CD8-positive, alpha-beta memory T cell (primary cell): ENCODE measurements at places on chromosomes 5 and 9.

GRCh38 chr5:169856571-169856970, 123.7 kb downstream of the INSYN2B start:
- DNase-seq, result no peak

DNA sequence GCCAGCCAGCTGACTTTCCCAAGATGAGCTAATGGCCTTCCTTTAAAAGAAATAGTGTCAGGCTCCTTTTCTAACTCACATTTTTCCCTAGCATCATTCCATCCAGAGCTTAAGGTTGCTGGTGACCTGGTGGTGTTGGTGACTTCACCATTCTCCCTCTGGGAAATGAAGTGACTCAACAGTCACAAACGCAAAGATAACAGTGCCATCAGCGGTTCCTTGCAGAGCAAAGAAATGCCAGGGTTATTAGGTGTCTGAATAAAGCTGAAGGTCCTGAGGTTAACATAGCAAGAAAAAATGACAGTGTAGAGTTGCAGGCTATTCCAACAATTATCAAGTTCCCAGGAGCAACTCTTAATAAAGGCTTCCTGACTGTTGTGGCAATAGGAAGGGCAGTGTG, 111.8 kb upstream of the SLC44A1 start:
- no peak for DNase-seq

DNA sequence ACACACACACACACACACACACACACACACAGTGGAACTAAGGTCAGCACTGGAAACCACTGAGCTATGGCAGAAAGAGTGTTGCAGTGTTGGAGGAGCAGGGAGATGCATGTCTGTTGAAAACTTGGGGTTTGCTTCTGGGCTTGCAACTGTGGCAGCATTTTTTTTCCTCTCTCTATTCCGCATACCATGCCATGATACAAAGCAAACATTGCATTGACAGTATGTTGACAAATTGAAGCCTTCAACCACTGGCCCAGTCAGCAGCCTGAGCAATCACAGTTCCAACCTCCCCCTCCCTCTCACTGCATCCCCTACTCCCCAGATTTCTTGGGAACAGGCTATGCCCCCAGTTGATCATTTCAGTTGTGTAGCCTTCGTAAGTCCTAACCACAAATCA, 478.1 kb upstream of the WWC1 start:
- no peak for DNase-seq

DNA sequence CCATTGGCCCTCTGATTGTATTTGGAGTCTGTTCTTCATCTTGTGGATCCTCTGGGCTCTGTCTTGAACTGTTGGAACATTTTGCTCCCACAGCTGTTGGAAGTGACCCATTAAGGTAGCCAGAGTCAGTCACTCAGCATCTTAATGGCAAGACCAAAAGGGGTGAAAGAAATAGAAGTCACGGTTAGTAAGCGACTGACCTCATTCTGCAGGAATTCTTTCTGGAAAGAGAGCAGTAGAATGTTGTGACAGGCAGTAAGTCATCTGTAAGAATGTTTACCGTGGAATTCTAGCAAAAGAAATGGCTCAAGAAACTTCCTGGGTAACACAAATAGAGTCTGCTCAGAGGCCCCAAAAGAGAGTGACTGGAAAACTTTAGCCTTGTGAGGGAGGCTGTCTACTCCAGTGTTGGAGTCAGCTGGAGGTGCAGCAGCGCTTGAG, 28.6 kb upstream of the TNC start:
- no peak for DNase-seq

DNA sequence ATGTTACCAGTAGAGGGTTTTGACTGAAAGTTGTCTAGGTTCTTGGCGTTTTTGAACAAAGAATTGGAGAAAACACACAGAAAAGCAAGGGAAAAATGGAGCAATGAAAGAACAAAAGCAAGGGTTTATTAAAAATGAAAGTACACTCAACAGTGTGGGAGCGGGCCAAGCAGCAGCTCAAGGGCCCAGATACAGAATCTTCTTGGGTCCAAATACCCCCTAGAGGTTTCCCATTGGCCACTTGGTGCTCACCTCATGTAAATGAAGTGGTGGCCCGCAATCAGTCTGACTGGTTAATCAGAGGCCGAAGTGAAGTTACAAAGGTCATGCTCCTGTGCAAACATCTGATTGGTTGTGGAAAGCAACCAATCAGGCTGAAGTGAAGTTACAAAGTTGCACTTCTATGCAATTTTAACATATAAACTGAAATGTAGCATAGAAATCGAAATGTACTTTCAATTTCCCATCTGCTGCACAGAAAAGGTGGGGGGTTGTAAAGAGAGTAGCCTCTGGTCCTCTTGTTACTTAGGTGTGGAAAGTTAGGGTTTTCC, 1.9 kb upstream of the GM2A start:
- peak; percentile 17 for DNase-seq
